Hepatic stellate cell (primary cell): ENCODE measurements at places on chromosomes 4 and X.

DNA sequence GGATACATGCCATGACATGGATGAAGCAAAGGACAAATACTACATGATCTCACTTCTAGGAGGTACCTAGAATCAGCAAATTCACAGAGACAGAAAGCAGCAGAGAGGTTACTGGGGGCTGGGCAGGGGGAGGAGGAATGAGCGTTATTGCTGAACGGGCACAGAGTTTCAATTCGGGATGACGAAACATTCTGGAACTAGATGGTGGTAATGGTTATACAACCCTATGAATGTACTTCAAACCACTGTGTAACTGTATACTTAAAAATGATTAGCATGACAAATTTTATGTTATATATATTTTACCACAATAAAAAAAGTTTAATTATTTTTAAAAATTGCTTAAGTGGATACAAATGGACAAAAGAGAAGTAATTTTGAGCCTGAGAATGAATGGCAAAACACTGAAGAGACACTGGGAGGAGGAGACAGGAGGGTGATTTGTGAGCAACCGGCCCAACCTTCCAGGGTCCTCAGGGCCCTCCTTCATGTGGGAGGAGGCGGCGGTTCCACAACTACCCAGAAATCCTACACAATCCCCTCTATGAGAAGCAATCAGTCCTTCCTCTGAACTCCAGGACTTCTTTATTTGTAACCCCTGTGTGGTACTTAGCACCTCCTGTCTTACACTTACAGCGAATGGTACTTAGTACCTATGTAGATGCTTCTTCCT, 14.1 kb downstream of the ACSL1 start:
- DNase-seq: no peak

DNA sequence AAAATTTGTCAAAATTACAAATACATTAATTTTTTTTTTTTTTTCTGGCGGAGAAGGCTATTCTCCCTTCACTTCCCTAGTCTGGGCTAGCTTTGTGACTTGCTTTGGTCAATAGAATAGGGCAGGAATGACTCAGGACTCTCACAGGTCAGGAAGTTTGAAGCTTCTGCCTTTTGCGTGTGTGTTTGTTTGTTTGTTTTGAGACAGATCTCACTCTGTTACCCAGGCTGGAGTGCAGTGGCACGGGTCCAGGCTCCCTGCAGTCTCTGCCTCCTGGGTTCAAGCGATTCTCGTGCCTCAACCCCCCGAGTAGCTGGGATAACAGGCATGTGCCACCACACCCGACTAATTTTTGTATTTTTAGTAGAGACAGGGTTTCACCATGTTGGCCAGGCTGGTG, 55.9 kb upstream of the USP9X start:
- no peak for DNase-seq

DNA sequence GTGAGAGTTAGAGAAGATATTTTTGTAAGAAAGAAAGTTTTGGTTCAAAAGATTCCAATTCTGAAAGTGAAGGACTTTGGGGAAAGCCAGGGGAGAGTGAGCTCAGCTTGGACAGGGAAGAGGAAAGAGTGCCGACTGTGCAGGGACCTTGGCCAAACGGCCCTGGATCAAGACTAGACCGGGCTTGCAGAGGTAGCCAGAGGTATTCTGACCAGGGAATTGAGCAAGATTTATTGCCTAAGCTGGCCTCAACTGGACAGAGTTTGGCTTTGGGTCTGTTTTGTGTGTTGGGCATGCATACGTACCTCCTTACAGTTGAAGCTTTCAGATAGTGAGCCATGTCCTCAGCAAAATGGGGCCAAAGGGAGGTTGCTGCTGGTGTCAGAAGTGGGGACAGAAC, 11.6 kb downstream of the PLAC1 start:
- DNase-seq: no peak

DNA sequence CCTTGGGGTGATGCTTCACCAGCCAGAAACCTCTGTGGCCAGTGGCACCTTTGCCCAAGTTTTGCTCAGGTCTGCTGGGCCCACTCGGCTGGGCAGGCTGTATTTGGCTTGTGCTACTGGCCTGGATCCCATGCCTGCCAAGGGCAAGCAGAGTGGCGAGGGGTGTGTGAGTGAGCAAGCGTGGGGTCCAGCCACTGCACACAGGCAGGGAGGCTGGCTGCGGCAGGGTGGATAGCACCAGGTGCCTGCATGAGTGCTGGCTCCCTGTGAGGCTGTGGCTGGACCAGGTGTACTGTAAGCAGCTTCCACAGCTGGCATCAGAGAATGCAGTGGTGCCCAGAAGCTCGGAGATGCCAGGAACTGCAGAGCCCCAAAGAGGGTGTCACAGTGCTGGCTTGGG, 478.5 kb downstream of the STPG2 start:
- DNase-seq: no peak

DNA sequence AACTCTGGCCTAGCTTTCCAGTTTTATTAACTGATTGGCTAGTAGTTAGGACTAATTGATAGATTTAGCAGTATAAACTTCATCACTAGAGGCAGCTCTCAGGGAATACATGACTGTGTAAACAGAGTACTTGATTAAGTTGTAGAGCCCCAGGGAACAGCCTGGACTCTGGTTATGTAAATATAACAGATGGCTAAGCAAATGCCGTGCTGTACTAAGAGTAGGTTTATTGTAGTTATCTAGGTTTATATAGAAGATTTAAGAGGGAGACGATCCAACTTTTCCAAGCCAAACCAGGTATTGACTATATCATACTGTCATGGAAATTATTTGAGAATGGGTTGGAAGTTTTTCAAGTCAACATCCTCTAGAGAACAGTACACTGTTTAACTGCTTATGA, 463.4 kb upstream of the GRID2 start:
- no peak for DNase-seq

DNA sequence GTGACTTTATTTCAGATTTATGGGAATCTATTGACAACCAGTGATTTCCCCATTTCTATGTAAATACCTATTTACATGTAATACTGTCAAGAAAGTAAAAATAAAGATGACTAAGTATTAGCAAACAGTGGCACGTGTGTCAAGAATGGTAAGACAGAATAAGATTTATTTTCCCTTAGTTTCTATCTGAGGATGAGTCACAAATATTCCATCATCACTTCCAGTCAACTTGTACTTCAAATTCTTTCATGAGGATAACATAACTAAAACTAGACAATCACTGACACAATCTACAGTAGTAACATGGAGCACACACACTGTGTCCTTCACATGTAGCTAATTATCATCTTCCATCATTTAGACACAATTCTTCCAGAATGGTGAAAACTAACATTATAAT, 625.3 kb upstream of the PCDH7 start:
- DNase-seq: no peak

DNA sequence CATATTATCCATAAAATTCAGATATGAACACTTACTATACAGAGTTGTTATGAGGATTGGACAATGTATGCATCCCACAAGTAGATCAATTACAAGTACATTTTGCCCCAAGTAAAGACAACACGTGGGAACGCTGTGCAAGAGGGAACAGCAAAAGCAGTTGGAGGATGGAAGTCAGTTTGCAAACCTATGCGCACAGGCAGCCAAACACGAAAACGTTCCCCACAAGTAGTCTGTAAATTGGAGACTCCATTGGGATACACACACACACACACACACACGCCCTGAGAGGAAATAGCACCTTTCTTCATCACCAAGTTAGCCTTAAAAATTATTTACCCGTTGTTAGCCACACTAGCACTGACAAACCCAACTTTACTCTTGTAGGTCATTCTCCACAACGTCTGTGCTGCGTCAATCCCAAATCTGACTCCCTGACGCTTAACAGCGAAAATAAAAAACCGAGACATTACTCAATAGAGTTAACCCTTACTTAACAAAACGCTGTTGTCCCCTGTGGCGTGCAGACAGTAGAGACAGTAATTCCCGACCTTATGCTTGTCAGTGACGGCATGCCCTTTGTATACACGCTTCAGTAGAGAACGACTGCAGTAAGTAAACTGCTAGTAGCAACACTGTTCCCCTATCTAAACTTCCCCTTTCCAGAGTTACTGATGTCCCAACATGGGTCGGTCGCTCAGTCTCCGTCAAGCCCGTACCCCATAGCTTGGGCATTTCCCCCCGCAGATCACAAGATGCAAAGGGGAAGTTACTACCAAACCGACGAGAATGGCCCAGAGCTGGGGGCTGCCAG, 730 bp downstream of the MANBA start:
- DNase-seq: peak; percentile 35

GRCh38 chr4:80286451-80286850, 20.0 kb downstream of the FGF5 start:
- DNase-seq: no peak

DNA sequence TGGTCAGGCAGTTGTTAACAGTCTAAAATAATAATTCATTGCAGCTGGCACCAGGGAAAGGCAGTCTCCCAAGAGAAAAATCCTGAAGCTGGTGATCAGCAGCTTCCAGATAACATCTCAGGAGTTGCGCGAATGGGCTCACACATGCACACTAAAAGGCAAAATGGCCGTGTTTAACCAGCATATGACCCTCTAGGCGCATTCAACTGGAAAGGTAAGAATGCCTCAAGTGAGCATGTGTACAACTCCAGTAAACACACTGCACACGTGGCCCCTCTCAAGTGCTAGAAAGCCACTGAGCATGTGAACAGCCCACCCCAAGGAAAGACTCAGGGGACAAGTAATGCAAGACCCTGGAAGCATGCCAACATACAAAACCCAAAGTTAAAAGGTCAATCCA, 33.1 kb downstream of the STPG2 start:
- DNase-seq: no peak

GRCh38 chr4:129929984-129930383, 834.0 kb downstream of the C4orf33 start:
- DNase-seq: no peak

- DNase-seq: peak; percentile 28
Measured at GRCh38 chr4:168540086-168540485, 43.2 kb downstream of the PALLD start.

DNA sequence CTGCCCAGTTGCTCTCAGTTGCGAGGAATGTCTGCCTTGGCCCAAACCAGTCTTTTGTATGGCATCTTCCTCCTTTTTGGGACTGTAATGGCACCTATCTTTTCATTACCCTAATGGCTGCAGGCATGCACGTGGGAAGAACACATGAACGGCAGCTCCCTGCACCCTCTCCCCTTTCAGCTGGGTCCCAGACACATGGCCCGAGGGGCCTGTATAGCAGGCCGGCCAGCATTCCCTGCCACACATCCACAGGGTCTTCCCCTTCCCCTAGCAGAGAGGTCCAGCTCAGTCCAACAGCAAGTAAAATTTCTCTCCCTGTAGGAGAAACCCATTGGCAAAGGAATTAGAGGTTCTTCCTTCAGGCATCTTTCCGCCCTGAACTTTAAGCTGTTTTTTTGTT, 829.1 kb upstream of the AGA start:
- DNase-seq: no peak

- no peak for DNase-seq
Measured at GRCh38 chr4:146134761-146135445, 40.6 kb upstream of the LSM6 start.

DNA sequence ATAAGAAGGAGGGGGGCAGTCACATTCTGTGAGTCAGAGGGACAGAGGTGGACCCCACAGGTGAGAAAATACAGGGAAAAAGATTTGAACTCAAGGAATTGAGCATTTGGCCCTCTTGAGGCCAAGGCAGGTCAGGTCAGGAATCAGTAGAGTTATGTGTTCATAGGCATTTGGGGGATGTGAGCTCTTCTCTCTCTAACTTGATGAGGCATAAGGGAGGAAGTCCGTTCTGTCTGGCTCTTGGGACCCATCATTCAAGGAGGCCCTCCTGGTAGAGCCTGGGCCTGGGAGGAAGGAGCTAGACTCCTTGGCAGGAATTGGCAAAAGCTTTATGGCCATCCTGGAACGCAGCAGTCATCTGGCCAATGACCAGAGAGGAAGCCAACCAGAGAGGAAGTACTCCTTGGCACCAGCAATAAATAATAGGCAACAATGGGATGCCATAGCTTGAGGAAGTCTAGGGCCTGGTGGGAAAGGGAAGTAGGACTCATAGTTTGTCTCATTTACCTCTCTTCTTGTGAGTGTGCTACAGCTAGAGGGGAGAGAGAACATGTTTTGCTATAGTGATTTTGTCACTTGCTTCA, 53.0 kb downstream of the MSN start:
- DNase-seq: no peak

DNA sequence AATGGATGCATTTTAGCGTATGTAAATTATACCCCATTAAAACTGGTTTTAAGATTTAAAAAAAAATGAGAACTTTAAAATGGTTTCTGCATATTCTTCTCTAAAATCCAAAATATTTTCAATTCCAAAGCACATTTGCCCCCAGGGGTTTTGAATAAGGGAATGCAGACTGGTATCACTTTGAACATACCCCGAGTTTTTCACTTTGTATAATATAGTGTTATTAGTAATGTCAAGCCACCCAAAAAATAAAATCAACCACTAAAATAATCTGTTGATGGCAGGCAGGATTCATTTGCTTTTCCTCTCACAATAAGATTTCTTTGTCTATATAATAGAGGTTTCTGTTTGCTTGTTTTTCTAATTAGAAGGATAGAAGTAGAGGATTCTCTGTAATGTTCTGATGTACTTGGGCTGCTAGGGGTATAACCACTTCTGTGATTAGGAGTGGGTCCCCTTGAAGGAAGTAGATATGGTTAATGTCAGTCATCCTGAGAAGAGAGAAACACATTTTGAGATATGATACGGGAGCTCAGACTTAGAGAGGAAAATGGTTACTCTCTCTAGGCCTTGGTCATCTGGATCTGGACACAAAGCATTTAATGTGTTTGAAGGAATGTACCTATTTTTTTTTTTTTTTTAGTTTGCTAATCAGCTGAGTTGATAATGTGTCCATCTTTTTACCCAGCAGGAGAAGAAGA, 9.3 kb upstream of the LIN54 start:
- DNase-seq: no peak

DNA sequence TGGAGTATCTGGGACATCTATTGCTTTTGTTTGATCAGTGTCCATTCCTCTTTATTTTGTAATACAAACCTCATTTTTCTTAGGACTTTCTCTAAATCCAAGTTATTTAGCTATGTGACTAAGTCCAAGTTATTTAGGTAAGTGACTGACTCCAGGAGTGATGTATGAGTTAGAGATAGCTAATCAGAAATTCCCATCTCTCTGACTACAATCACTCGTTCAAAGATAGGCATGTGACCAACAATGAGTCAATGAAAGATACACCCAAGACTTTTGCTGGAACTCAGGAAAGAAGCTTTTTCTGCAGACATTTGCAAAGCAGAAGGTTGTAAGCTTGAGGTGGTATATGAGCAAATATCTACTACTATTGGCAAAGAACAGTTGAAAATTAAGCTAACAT, 72.5 kb upstream of the KCNIP4 start:
- no peak for DNase-seq

DNA sequence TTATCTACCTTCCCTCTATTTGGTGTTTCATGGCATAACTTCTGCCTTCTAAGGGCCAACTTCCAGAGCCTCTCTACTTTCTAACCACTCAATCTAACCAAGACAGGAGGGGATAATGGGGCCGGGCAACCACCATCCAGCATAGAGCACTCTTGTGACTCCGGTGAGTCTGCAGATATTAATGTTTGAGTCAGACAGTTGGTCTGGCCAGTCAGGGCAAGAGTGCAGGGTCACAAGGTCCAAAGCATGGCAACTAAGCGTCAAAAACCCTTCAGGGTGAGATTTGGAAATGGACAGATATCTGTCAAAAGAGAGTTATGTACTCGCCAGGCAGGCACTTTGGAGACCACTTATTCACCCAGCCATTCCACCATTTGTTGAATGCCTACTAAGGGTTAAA, 105.0 kb downstream of the PALLD start:
- no peak for DNase-seq

GRCh38 chr4:9994246-9994847, 26.9 kb downstream of the SLC2A9 start:
- no peak for DNase-seq

GRCh38 chrX:132333351-132333750, 114.1 kb upstream of the RAP2C start:
- no peak for DNase-seq

- DNase-seq: no peak
Measured at GRCh38 chrX:123807835-123808416, 51.9 kb upstream of the XIAP start.
